ENCODE measurements at places on chromosomes 5 and 9.

GRCh38 chr5:51378061-51378409 lies 5.2 kb upstream of the ISL1 start:
- no peak for DNase-seq

GRCh38 chr5:10987925-10988504 lies 227.0 kb upstream of the DAP start:
- peak; percentile 73 for DNase-seq

- DNase-seq = no peak
These were observed at the start of gene PCDHGC5 for GRCh38 chr5:141488591-141489561. TSS of gene PCDHGC5 (plus strand) at chr5:141489081. CDS start at chr5:141489241, 160 bp downstream.

GRCh38 chr5:141674747-141675146 lies 7.3 kb downstream of the ARAP3 start:
- no peak for DNase-seq

- no peak for DNase-seq
These were observed 84.9 kb downstream of the PRELID2 start for GRCh38 chr5:145750199-145750598.

DNA sequence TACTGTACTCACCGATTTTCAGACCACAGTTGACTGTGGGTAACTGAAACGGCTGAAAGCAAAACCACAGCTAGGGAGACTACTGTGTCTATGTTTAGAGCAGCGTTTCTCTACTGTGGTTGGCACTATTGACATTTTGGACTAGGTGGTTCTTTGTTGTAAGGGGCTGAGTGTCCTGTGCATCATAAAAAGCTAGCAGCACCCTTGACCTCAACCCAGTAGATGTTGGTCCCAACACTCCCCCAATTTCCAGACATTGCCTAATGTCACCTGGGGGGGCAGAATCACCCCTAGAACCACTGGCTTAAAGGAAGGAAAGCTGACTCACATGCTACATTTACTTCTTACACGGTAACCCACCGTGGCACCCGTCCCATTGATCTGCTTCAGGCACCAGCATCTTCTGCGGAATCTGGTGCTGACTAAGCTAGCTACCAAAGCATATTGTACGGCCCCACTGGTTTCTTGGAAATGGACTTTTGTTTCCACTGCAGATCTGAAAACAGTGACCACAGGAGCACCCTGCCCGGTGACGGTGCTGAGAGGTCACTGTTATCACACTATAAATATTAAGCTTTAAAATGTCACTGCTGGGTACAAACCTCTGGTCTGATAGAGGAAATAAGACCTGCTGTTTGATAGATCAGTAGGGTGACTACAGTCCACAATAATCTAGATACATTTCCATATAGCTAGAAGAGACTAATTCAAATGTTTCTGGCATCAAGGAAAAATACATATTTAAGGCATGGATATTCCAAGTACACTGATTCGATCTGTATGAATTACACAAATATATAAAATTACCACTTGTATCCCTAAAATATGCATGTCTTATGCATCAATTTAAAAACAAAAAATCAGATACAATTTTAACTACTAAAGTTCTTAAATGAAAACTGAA lies 151.4 kb downstream of the HSD17B3 start:
- DNase-seq = peak; percentile 65

All from stimulated activated CD4-positive, alpha-beta T cell treated with anti-CD3 and anti-CD28 coated beads, Interleukin-1b, Interleukin-23, amount 100 ng/mL, for 48 hours (primary cell).